ENCODE measurements at places on chromosomes 16 and 17. TPM values are rescaled to one million over a fixed set of nuclear protein-coding genes. Genes with fewer than 3 reads are reported as not detected.

MYH1 gene
- total RNA-seq, result not detected

FOXN1 gene
- not detected for total RNA-seq

KRTAP2-3 gene
- total RNA-seq, result not detected

RNF157 gene
- total RNA-seq, result 21.1 TPM

KRTAP2-2 gene
- total RNA-seq, result not detected

CEP295NL gene
- total RNA-seq, result not detected

CYGB gene
- not detected for total RNA-seq

INTS2 gene
- 28.2 TPM for total RNA-seq

PIGQ gene
- 46.7 TPM for total RNA-seq

TOM1L1 gene
- 0.86 TPM for total RNA-seq

PRKCB gene
- total RNA-seq, result 99.0 TPM

TM4SF5 gene
- not detected for total RNA-seq

BCL6B gene
- total RNA-seq, result 0.86 TPM

STH gene
- not detected for total RNA-seq

CFAP97D1 gene
- not detected for total RNA-seq

SEZ6 gene
- not detected for total RNA-seq

CUEDC1 gene
- 0.30 TPM for total RNA-seq

SCNN1G gene
- not detected for total RNA-seq

CMTM1 gene
- 8.1 TPM for total RNA-seq

BAIAP3 gene
- 0.31 TPM for total RNA-seq

SLFN13 gene
- 23.3 TPM for total RNA-seq

TMEM98 gene
- not detected for total RNA-seq

MYH3 gene
- total RNA-seq, result 3.4 TPM

ZNF830 gene
- 21.1 TPM for total RNA-seq

CISD3 gene
- 69.0 TPM for total RNA-seq

QPRT gene
- 3.6 TPM for total RNA-seq

EMP2 gene
- not detected for total RNA-seq

TAC4 gene
- not detected for total RNA-seq

CCL1 gene
- total RNA-seq, result 21.9 TPM

MPHOSPH6 gene
- total RNA-seq, result 47.9 TPM

XAF1 gene
- total RNA-seq, result 2.2 TPM

RPTOR gene
- 67.2 TPM for total RNA-seq

BAHCC1 gene
- not detected for total RNA-seq

C16orf96 gene
- 0.11 TPM for total RNA-seq

MAF gene
- total RNA-seq, result 47.0 TPM

HASPIN gene
- total RNA-seq, result 18.4 TPM

RND2 gene
- total RNA-seq, result 0.06 TPM

RRAD gene
- 0.32 TPM for total RNA-seq

ST6GALNAC1 gene
- not detected for total RNA-seq

KPNA2 gene
- 233 TPM for total RNA-seq

KRT39 gene
- total RNA-seq, result not detected

CDH1 gene
- total RNA-seq, result not detected

WSCD1 gene
- total RNA-seq, result 0.27 TPM

PSKH1 gene
- 14.7 TPM for total RNA-seq

KRT27 gene
- not detected for total RNA-seq

SLC5A2 gene
- not detected for total RNA-seq

PDILT gene
- total RNA-seq, result not detected

WBP2 gene
- total RNA-seq, result 52.9 TPM

PLA2G15 gene
- total RNA-seq, result 9.3 TPM

TSPOAP1 gene
- 7.2 TPM for total RNA-seq

SLC22A31 gene
- total RNA-seq, result not detected

ATP6V0D1 gene
- total RNA-seq, result 42.2 TPM

PCGF2 gene
- 1.2 TPM for total RNA-seq

GLG1 gene
- total RNA-seq, result 48.7 TPM

RCVRN gene
- total RNA-seq, result not detected

FNDC8 gene
- not detected for total RNA-seq
